ENCODE measurements at places on chromosomes 7 and 10. TPM values are rescaled to one million over a fixed set of nuclear protein-coding genes. Genes with fewer than 3 reads are reported as not detected.

DNA sequence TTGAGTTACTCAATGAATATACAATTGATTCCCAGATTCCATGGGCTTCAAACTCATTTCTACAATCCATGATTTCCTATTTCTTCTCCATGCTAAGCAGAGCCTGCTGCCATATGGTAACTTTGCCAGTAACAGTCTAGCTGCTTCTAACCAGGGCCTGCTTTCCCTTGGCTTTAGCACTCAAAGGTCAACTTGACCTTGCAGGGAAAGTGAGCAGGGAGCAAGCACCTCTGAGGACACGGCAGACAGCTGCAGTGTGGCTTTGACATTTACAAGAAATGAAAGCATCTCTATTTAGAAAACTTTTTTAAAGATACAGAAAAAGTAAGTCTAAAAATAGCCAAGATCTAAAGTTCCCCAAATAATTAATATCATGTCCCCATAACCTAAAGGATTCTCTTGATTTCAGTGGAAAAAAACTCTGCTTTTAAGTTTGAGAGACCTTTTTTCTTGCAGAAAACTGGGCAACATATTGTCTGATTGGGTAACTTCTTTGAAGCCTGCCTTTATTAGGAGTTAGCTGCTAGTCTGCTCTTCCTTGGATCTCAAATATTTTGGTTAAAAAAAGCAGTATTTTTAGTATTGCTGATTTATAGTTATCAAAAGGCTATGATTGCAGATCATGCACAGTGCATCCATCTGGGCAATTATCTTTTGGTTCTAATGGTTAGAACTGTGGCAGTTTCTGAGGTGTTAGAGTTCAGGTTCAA, 257.9 kb downstream of the AHR start:
- no peak for DNase-seq

- DNase-seq, result no peak
These were observed 8.3 kb downstream of the TMEM273 start for GRCh38 chr10:49179699-49180443.

GRCh38 chr7:101386558-101387231, 24.0 kb downstream of the COL26A1 start:
- peak; percentile 37 for DNase-seq

- no peak for DNase-seq
These were observed 77.0 kb upstream of the PHYHIPL start for GRCh38 chr10:59099481-59099880.

Gene PIK3CG
- not detected for total RNA-seq

Gene ABCB4
- total RNA-seq, result 6.7 TPM
